ENCODE measurements at places on chromosomes 11 and 22.
A peak's percentile ranks its signal among the peaks of the same experiment; 100 is the strongest.

DNA sequence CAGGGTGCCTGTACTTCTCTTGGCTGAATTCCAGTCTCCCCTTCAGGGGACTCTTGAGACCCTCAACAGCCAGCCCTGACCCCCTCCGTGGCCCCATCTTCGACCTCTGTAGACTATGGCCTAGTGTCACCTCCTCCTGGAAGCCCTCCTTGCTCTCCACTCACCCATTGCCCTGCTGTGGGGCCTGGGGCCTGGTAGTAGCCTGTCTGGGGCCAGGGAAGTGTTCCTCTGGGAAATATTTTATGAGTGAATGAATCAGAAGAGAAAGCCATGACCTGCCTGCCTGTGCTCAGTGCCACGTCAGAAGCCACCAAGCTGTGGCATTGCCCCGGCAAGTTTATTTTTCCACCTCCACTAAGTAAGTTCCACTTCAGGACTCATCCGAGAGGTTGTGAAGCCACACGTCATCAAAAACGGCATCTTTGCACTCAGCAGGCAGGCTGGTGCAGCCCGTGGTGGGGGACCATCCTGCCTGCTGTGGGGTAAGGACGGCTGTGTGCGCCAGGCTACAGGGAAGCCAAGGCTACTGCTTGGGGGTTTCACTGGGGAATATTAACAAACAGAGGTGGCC is 59.6 kb upstream of the PPARA start:
- DNase-seq: no peak

DNA sequence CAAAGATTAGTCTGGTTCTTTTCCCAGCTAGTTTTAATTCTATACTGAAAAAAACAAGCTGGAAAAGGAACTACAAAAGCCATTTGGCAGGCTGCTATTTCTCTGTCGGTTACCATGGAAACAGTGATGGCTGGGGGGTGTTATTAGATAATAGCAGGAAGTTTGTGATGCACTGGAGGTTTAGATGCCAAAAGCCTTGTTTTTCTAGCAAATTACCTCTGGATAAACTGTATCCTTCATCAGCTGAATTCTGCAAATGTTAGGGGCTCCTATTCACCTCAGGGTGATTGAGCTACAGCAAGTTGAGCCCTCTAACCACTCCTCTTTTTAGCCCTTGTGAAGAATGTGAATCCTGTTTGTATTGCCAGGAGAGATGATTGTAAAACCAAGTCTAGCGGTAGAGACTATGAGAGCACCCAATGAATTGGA is 25.2 kb downstream of the ALKBH3 start:
- no peak for DNase-seq

DNA sequence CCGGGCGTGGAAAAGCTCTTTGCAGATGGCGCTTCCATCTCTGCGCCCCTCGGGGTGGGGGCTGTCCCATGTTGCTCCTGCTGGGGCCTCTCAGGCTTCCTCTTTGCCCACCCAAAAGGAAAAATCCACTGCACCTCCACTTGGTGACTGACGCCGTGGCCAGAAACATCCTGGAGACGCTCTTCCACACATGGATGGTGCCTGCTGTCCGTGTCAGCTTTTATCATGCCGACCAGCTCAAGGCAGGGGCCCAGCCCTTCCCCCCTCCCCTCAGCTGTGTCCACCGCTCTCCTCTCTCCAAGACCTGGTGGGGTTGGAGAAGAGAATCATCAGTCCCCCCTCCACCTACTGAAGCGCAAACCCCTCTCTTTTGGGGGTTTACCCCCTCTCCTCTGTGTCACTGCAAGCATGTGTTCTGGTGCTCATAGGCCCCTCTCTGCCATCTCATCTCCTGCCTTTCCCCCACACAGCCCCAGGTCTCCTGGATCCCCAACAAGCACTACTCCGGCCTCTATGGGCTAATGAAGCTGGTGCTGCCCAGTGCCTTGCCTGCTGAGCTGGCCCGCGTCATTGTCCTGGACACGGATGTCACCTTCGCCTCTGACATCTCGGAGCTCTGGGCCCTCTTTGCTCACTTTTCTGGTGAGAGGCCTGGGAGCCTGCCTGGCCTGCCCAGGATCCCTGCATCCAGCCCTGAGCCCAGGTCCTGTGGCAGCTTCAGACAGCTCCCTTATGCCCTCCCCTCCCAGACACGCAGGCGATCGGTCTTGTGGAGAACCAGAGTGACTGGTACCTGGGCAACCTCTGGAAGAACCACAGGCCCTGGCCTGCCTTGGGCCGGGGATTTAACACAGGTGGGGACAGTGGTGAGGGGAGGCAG is 1.8 kb downstream of the LARGE2 start:
- no peak for DNase-seq

- DNase-seq: no peak
These were observed 52.1 kb upstream of the TCF20 start for GRCh38 chr22:42322562-42322926.

DNA sequence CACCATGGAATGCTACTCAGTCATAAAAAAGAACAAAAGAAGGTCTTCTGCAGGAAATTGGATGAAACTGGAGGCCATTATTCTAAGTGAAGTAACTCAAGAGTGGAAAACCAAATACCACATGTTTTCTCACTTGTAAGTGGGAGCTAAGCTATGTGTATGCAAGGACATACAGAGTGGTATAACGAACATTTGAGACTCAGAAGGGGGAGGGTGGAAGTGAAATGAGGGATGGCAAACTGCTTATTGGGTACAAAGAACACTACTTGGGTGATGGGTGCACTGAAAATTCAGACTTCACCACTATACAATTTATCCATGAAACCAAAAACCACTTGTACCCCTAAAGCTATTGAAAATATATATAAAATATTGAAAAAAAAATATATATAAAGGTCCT is 13.4 kb upstream of the CAT start:
- no peak for DNase-seq

DNA sequence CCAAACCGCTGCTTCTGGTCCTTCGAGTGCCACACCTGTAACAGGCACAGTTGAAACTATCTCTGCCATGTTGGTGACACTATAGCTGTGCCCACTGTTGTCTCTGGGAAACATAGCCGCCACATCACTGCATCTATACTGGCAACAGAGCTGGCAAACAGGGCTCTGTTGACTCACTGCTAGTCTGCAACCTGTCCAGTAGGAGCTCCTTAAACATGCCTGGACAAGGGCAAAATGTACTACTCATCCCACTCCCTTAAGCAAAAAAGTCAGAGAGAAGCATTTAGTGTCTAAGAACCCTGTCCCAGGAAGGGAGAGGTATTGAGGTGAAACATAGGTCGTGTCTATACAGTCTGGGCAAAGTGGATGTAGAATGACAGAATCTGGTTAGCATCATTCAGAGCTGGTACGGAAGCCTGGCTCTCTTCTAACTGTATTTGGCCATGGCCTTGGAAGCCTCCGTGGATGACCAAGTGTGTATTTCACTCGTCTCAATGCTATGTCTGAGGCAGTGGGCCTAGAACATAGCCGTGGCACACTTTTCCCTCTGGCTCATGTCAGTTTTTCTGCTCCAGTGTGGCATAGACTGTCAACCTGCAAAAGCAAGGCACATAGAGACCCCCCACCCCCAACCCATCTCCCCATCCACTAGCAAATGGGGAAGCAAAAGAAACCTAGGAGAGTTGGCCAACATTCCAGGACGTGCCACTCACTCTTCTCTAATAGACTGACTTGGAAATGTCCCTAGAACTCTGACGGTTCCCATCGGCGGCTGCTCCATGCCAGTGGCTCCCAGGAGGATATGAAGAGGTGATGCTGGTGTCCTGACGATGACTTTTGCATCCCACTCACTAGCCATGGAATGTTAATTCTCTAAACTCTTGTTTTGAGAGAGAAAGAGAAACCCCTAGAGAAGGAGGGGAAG is 21.4 kb upstream of the PISD start:
- DNase-seq: no peak

GRCh38 chr22:31662668-31663037 is 638 bp upstream of the PISD start:
- DNase-seq: no peak

DNA sequence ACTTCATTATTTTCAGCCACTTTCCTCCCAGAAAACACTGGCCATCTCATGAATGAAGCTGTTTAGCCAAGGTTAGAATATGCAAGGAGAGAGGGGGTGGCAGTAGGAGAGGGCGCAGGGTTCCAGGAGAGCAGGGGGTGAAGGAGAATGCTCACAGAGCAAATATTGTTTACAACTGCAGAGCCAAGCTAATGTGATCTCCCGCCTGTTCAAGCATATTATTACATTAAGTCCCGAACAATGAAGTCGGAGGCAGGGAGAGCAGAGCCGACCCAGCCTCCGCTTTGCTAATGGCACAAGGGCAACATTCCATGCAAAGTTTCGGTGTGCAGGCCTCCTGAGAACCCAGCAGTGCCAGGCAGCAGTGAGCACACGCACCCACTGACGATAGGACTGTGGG is 80.1 kb downstream of the MICAL3 start:
- DNase-seq: no peak

GRCh38 chr11:17000987-17001386 is 13.2 kb downstream of the PLEKHA7 start:
- no peak for DNase-seq

- peak; percentile 87 for DNase-seq
These were observed 15.8 kb downstream of the PHLDB1 start for GRCh38 chr11:118623269-118623655.

GRCh38 chr11:36994208-36994607 is 396.2 kb upstream of the RAG2 start:
- DNase-seq: no peak

- no peak for DNase-seq
These were observed 20.5 kb upstream of the RAG2 start for GRCh38 chr11:36618363-36619047.

Data from SW480 (cell line).